ENCODE measurements at places on chromosomes 1 and 21.

GRCh38 chr1:38120552-38121230 is 74.1 kb upstream of the POU3F1 start:
- peak; percentile 25 for DNase-seq

DNA sequence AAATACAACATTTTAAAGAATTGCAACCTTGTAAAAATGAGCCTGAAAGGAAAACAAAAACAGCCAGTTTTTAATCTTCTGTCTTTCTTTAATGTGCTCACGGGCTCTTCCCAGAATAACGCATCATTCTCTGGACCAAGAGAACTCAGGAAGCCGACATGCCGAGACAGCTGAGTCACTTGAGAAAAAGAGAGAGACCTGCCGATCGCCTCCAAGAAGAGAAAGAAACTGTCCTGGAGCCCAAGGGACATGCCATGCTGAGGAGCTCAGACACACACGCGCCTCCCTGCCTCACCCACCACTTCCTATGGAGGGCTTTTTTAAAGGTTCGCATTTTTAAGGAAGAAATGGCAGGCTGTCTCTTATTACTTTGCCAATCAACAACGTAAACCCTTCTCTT is 176.4 kb downstream of the ZNF281 start:
- DNase-seq = no peak

GRCh38 chr1:201171063-201172036 is 17.1 kb upstream of the TMEM9 start:
- DNase-seq = no peak

- no peak for DNase-seq
Measured at GRCh38 chr1:15991427-15992186, 12.4 kb upstream of the SRARP start.

- DNase-seq = no peak
Measured at GRCh38 chr1:90162216-90162615, 167.3 kb downstream of the ZNF326 start.

DNA sequence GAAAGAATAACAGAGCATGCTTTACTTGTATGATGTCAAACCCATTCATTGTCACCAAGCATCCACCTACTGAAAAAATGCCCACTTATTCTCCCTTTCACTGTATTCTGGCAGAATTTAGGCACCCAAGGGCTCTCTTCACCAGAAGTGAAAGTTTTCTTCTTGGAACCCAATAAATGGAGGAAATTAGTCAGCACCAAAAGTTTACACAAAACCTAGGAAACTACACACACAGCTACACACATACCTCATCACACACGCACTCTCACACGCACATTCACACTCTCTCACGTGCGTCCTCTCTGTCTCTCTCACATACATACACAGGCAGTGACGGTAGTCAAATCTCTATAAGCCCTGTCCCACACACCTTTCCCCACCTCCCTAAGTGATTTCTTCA is 37.6 kb downstream of the MCOLN2 start:
- DNase-seq = no peak

DNA sequence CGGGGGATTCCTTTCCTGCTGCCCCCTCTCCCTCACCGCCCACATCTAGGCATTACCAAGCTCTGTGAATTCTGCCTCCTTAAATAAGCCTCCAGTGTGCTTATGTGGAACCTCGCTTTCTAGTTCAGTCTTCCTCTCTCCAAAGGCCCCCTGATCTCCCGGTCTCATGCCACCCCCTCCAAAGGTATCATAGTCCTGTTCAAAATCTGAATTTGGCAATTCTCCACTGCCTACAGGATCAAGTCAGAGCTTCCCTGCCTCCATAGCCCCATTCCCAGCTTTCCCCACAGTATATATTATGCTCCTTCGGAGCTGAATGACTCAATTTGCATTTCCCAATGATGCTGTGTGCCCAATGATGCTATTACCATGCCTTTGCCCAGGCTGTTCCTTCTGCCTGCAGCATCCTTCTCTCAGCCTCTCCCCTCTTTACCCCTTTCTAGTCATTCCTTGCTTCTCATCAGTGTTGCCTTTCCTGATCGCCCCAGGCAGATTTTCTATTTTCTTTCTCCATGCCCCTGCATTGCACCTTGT is 1.7 kb downstream of the AZIN2 start:
- DNase-seq = no peak

DNA sequence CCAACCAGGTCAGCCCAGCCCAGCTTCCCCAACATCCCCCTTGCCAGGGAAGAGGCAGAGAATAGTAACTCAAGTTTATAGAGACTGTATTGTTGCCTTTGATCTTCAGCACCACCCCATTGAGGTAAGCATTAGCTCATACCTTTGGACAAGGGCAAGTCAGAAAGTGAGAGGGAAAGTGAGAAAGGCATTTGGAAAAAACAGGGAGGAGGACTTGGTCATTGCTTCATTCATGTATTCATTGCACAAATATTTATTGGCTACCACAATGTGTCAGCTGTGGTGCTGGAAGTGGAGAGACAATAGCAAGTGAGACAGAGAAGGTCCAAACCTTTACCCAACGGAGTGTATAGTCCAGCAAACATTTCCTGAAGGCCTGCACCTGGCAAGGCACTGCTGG is 561.2 kb downstream of the KIF26B start:
- DNase-seq = no peak

Measured in chondrocyte (in vitro differentiated cells).